Diencephalon (tissue), 1 donor: ENCODE measurements at places on chromosomes 16 and 17. TPM values are rescaled to one million over a fixed set of nuclear protein-coding genes. Genes with fewer than 3 reads are reported as not detected.

The NUDT16L1 gene
- total RNA-seq, result 47.5 TPM

The VAT1L gene
- total RNA-seq, result 89.0 TPM

The TMIGD1 gene
- total RNA-seq, result not detected

The CHTF8 gene
- total RNA-seq, result 39.2 TPM

The PIPOX gene
- total RNA-seq, result 10.1 TPM

The NLRP1 gene
- total RNA-seq, result 116 TPM

The GINS2 gene
- total RNA-seq, result 5.8 TPM

The EIF1 gene
- total RNA-seq, result 114 TPM

The TBC1D3C gene
- total RNA-seq, result 1.4 TPM

The TM4SF5 gene
- not detected for total RNA-seq

The EMP2 gene
- 6.0 TPM for total RNA-seq

The KRT9 gene
- total RNA-seq, result not detected

The TBC1D3K gene
- not detected for total RNA-seq

The HEXD gene
- 20.1 TPM for total RNA-seq

The CA5A gene
- total RNA-seq, result not detected

The ANKRD40CL gene
- not detected for total RNA-seq

The PROCA1 gene
- total RNA-seq, result 5.5 TPM

The SCNN1B gene
- total RNA-seq, result 0.23 TPM

The KRTAP17-1 gene
- total RNA-seq, result not detected

The RPAIN gene
- 62.3 TPM for total RNA-seq

The KRT25 gene
- not detected for total RNA-seq

The PRPSAP2 gene
- 90.7 TPM for total RNA-seq

The ITFG1 gene
- 240 TPM for total RNA-seq

The CMTM2 gene
- not detected for total RNA-seq

The SLC35G6 gene
- not detected for total RNA-seq

The OR3A3 gene
- not detected for total RNA-seq

The ZG16 gene
- not detected for total RNA-seq

The ICAM2 gene
- 8.8 TPM for total RNA-seq

The CBX2 gene
- total RNA-seq, result 9.9 TPM

The PIK3R5 gene
- 1.4 TPM for total RNA-seq

The ETV4 gene
- 0.46 TPM for total RNA-seq

The C1QL1 gene
- 8.3 TPM for total RNA-seq
